ENCODE measurements at places on chromosomes 3 and 15. TPM values are rescaled to one million over a fixed set of nuclear protein-coding genes. Genes with fewer than 3 reads are reported as not detected.

The C3orf85 gene
- not detected for total RNA-seq

The EID1 gene
- total RNA-seq, result 212 TPM

The GOLGA8S gene
- total RNA-seq, result 0.33 TPM

The GOLGA8F gene
- not detected for total RNA-seq

The PIERCE2 gene
- total RNA-seq, result 2.0 TPM

The PAK2 gene
- total RNA-seq, result 96.4 TPM

The C3orf49 gene
- not detected for total RNA-seq

The ADAMTSL3 gene
- not detected for total RNA-seq

The RBP2 gene
- total RNA-seq, result not detected

The TRIM59 gene
- 39.0 TPM for total RNA-seq

The MNS1 gene
- 9.6 TPM for total RNA-seq

The CATSPER2 gene
- 2.8 TPM for total RNA-seq

The IQCH gene
- 2.8 TPM for total RNA-seq

The C2CD4A gene
- total RNA-seq, result not detected

The TRNT1 gene
- 32.6 TPM for total RNA-seq

The MUC20 gene
- 2.3 TPM for total RNA-seq

The MYD88 gene
- 39.8 TPM for total RNA-seq

The ANKDD1A gene
- total RNA-seq, result 4.6 TPM

The PXK gene
- total RNA-seq, result 6.1 TPM

The B3GALNT1 gene
- 27.1 TPM for total RNA-seq

The SLC28A1 gene
- total RNA-seq, result not detected

The SATB1 gene
- 22.3 TPM for total RNA-seq

The MOBP gene
- total RNA-seq, result not detected

The MUC13 gene
- not detected for total RNA-seq

The CHRD gene
- 3.2 TPM for total RNA-seq

The GABRR3 gene
- total RNA-seq, result not detected

The SYNPR gene
- not detected for total RNA-seq

The INKA1 gene
- 17.3 TPM for total RNA-seq

The CFAP91 gene
- total RNA-seq, result 7.0 TPM

The TGM4 gene
- not detected for total RNA-seq

The VGLL3 gene
- 6.1 TPM for total RNA-seq

The IL17RD gene
- total RNA-seq, result 52.1 TPM

The LYZL4 gene
- not detected for total RNA-seq

The RABL3 gene
- total RNA-seq, result 16.5 TPM

The RAB6B gene
- 15.5 TPM for total RNA-seq

The SERF2 gene
- total RNA-seq, result 578 TPM

The EFCC1 gene
- total RNA-seq, result 10.7 TPM

The GNB4 gene
- 36.7 TPM for total RNA-seq

The PPCDC gene
- 18.1 TPM for total RNA-seq

The ILDR1 gene
- not detected for total RNA-seq

The CERS3 gene
- total RNA-seq, result 0.26 TPM

The FETUB gene
- not detected for total RNA-seq

The NOX5 gene
- not detected for total RNA-seq

The C3orf18 gene
- total RNA-seq, result 12.7 TPM

The RAD51 gene
- 29.2 TPM for total RNA-seq

The MYH15 gene
- 0.20 TPM for total RNA-seq

The GPR27 gene
- total RNA-seq, result 9.4 TPM

The P2RY13 gene
- total RNA-seq, result not detected

The SEMA3F gene
- total RNA-seq, result 5.8 TPM

The MESP2 gene
- total RNA-seq, result 0.36 TPM

The SNAP23 gene
- total RNA-seq, result 59.2 TPM

The CLDN18 gene
- not detected for total RNA-seq

The DNASE1L3 gene
- total RNA-seq, result not detected

The TEX9 gene
- 21.3 TPM for total RNA-seq
